ENCODE measurements at places on chromosomes 1 and 21.

DNA sequence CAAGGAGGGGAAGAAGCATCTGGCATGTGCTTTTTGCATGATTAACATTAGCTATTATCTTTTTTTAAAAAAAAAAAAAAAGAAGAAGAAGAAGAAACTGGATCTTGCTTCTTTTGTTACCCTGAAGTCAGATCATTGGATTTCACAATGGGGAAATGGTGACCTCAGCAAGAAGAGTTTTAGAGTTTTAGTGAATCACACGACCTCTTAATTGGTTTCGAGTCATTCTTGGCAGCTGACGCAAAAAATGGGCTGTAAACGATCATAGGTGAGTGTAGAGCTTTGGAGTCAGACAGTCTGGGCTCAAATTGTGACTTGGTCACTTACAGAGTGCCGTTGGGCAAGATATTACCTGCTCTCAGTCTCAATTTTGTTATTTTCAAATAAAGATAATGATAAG, 33.3 kb upstream of the PGBD5 start:
- peak; percentile 49 for DNase-seq

DNA sequence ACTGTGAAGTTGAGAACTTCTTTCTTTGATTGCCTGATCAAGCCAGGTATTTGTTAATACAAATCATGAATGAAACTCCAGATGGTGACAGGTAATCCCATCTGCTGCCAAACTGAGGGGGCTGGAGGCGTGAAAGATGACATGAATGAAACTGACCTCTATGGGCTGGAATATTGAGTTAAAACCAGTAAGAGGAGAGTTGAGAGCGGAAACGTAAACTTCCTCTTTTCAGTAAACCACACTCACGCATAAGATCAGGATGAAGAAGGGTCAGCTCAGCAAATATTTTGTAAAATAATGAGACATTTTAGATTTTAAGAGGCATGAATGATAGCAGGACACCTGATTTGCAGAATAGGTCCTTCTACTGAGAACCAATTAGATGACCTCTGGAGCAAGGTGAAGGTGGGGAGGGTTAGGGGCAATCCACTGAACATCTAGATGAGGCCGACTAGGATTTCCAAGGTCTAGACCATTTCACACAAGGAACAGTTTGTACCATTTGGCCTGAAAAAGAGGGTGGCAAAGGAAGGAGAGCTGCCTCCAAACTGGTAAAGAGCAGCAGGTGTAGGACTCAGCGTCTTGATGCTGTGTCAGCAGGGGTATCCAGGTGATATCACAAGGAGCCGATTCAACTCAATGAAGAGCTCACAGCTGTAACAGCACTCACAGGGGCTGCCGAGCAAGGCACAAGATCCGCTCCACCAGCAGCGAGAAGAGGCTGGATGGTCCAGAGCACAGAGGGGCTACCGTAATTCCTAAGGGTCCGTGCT, 132.6 kb downstream of the NTPCR start:
- DNase-seq = no peak

DNA sequence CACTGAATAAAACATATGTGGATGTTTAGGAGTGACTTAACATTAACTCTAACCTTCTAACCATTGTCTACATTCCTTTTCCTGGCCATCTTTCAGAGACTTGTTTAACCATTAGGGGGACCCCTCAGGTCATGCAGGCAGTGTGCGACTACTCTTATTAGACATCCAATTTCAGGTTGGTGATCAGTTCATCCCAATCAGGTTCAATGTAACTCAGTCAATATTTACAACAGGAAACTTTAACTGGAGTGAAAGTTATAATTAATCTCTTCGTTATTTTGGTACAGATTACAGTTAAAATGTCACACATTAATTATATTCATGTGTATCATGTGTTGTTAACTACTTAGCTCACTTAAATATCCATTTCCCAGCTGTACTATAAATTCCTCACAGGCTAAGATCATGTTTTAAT, 68.8 kb upstream of the RGS1 start:
- DNase-seq = no peak

GRCh38 chr1:197961449-197961848, 44.3 kb downstream of the LHX9 start:
- no peak for DNase-seq

- no peak for DNase-seq
Measured at GRCh38 chr1:19186001-19186400, 24.1 kb downstream of the UBR4 start.

DNA sequence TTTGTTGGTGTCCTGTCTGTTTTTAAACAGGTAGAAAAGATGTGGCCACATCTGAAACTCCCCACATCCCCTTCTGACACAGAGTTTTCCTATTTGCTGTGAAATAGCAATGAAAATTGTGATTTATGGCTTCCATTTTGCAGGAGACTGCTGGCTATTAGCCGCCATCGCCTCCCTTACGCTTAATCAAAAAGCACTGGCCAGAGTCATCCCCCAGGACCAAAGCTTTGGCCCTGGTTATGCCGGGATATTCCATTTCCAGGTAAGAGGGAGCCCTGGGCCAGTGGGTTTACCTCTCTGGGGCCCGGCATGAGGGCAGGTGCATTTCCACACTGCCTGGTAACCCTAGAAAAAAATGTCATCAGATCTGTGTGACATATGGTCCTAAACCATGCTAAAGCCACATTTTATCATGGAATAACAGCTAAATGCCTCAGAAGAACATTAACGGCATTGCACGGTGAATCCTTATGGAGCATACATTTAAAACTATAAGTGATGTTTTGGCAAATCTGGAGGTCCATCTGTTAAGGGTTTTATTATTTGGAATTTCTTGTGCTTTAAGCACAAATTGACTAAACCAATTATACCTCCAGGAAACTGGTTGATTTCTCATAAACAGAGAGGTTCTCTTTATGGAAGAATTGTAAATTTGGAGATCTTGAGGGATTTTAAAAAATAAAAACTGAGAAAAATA, 12.3 kb downstream of the CAPN9 start:
- no peak for DNase-seq

- no peak for DNase-seq
Measured at GRCh38 chr1:8382051-8382505, 64.2 kb downstream of the SLC45A1 start.

DNA sequence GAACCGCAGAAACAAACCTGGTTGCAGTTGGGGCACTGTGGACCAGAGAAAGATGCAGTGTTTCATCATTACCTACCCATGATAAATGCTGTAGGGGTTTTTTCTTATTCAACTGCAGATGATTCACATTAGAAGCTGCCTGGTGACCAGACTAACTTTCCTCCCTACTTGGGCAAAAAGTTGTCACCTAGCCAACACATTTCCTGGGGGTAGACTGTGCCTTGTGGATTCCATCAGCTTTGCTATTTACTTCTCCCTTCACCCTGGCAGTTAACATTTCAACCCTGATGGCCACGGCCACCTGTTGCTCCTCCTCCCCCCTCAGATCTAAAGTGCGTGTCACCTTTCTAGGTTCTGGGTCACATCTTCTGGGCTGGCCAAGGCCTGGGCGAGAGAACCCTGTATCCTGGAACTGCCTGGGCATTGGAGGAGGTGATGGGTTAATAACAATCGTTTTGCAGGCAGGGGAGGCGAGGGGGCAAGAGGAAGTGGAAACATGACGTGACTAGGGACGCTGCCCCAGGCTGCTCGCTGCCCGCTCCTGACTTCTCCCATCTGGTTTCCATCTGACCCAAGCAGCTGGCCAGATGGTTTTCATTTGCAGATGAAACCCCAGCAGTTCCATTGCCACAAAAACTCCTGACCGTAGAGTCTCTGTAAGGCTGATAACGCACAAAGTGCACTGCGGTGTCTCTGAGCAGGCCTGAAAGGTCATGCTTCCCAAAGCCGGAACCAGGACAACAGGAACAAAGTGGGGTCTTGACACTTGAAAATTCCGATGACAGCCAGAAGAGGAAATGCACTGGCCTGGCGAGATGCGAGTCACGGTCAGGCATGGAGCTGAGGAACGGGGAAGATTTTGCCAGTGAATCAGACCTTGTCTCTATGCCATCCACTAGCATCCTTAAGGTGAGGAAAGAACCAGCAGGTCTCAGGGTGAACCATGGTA, 36.6 kb downstream of the CAPZB start:
- DNase-seq = peak; percentile 90

DNA sequence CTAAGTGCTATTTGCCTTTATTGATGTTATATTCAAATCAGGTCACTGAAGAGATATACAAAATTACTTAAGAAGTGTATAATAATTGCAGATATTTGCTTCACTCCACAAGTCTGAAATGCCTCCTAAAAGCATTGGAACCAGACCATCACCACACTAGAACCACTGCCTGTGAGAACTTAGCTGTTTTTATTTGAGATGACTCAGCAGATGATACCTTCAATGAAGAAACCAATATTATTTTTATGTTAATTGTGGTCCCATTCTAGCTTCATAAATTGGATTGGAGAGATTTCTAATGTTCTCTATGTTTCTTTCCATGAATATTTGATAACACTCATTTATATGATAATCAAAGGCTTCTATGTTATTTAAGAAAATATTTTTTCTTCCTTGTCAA, 740.6 kb downstream of the KCNT2 start:
- DNase-seq = no peak

GRCh38 chr1:34060901-34061415, 104.1 kb downstream of the CSMD2 start:
- DNase-seq = no peak

DNA sequence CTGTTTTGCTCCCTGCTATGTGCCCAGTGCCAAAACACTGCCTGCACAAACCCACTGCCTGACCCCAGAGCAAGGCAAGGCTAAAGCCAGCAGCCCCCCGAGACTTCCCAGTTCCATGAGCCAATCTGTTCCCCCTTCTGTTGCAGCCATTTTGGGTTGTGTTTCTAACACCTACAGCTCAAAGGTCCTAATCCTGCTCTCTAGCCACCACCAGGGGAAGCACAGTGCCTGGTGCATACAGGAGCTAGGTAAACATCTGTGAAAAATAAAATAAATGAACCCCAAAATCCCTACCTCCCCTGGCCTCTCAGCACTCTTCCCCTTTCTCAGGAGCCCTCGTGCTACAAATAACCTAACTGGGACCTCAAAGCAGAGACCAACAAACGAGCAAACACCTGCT, 190.2 kb downstream of the MATN1 start:
- no peak for DNase-seq

GRCh38 chr1:109790735-109791494, 27.2 kb upstream of the EPS8L3 start:
- DNase-seq = no peak

- no peak for DNase-seq
Measured at GRCh38 chr1:214447557-214447871, 103.9 kb downstream of the PTPN14 start.

GRCh38 chr1:31784356-31785019, 20.3 kb upstream of the ADGRB2 start:
- no peak for DNase-seq

DNA sequence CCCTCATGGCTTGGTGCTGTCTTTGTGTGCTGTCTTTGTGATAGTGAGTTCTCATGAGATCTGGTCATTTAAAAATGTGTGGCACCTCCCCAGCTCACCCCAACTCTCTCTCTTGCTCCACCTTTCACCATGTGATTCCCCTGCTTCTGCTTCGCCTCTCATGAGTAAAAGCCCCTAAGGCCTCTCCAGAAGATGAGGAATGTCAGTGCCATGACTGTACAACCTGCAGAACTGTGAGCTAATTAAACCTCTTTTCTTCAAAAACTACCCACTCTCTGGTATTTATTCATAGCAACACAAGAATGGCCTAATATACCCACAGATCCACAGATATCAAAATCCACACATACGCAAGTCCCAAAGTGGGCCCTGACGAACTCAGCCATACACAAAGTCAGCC, 88.9 kb upstream of the PPP2R5A start:
- no peak for DNase-seq

DNA sequence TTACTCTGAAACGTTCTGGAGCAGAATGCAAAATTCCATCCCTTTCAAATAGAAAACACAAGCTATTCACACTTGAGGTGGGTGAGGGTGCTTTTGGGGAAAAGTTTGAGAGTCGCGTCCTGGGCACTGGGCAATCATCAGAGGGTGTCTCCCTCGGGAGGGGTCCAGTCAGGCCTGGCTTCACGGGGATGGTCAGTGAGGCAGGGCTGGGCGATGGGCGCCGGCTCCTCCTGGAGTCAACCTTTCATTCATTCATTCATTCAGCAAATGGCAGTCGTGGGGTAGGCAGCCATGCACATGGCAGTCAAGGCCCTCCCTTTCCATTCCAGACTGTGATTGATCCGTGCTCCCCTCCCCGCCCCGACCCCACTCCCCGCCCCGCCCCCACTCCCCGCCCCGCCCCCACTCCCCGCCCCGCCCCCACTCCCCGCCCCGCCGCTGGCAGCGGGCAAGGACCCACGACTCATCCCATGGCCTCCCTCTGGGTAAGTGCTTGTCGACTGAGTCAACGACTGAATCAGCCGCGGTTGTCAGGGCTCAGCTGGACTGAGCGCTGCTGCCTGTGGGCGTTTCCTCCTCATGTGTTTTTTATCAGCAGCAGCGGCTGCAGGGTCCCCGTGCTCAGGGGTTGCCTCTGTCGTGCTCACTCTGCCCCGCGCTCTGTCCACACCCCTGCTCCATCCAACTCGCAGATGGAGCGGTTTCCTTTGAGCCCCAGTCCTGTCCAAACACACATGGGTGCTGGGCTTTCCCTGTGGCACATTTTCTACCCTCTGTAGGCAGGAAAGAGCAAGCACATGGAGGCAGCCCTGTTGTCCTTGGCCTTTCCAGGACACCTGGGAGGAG, 12.5 kb upstream of the SPSB1 start:
- DNase-seq = peak; percentile 84

- no peak for DNase-seq
Measured at GRCh38 chr1:211092955-211093354, 41.0 kb downstream of the KCNH1 start.

- DNase-seq = no peak
Measured at GRCh38 chr1:183138301-183138700, 47.8 kb upstream of the LAMC2 start.

DNA sequence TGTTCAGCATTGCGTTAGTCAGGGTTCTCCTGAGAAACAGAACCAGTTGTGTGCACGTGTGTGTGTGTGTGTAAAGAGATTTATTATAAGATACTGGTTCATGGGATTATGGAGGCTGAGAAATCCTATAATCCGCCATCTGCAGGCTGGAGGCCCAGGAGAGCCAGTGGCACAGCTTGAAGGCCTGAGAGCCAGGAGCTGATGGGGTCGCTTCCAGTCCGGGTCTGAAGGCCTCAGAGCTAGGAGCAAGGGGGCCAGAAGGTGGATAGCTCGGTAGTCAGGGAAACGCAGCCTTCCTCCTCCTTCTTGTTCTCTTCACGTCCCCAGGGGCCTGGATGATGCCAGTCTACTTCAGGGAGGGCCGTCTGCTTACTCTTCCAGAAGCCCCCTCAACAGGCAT, 37.7 kb downstream of the FAAP20 start:
- DNase-seq = no peak

DNA sequence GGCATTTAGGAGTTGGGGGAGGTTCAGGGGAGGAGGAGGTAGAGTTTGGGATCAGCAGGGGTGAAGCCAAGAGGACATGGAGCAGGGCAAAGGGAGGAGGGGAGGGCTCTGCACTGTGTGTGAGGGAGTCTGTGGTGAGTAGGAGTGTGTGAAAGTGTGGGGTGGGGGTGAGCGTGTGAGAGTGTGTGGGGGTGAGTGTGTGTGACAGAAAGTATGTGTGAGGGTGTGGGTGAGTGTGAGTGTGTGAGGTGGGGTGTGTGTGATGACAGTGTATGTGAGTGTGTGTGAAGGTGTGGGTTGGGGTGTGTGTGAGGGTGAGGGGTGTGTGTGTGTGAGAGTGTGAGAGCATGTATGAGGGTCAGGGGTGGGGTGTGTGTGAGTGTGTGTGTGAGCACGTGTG, 62.6 kb downstream of the GNG4 start:
- DNase-seq = no peak
